Dermis microvascular lymphatic vessel endothelial cell (primary cell): ENCODE measurements at places on chromosomes 3 and 15. TPM values are rescaled to one million over a fixed set of nuclear protein-coding genes. Genes with fewer than 3 reads are reported as not detected.

The GRM7 gene
- total RNA-seq, result not detected in 2 replicates

DNA sequence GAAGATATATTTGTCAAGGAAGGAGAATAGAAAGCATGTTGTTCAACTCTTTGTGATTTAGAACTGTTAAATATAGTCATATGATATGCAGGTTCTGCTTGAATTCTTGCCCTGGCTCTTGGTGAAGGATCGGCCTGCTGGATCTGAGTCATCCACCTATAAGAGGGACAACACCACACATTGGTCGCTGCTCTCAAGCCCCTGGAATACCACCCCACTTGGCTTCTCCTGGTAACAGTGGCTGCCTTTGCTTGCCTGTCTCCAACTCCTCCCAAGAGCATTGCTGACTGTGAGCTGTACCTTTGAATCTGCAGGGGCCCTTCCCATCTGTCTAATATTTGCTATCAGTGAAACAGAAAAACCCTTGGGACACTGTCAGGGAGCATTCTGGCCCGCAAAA is 78.9 kb upstream of the DGKG start:
- no peak for DNase-seq

DNA sequence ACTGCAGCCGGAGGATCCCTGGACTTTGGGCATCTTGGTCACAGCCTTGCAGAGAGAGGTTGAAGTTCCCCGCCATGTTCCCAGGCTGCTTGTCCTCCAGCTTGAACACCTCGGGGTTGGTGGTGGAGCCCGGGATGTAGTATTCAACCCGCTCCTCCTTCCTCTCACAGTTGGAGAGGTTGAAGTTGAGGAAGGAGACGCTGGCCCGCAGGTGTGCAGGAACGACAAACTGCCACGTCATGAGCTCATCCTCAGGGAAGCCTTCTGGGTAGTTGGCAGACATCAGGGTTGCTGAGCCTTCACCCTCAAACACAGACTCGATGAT is 35.7 kb downstream of the CDCP1 start:
- no peak for DNase-seq

The VGLL4 gene
- 52.1 and 75.1 TPM in 2 replicates for total RNA-seq

- no peak for DNase-seq
Observed at GRCh38 chr3:168801794-168802193, 706.1 kb upstream of the GOLIM4 start.

The ERICH6 gene
- total RNA-seq, result under 0.01 TPM in 2 replicates

GRCh38 chr3:48664929-48665328 is 2.2 kb upstream of the CELSR3 start:
- no peak for DNase-seq

The ZNF660 gene
- total RNA-seq, result 0.51 and 0.76 TPM in 2 replicates

The KIF15 gene
- total RNA-seq, result 2.9 and 8.3 TPM in 2 replicates

- no peak for DNase-seq
Observed at GRCh38 chr15:27124287-27124871, 153.4 kb downstream of the GABRG3 start.
